A549 treated with Hydrocortisone at 1 μM for 4 hours (cell line): ENCODE measurements at places on chromosomes 7 and 10. TPM values are rescaled to one million over a fixed set of nuclear protein-coding genes. Genes with fewer than 3 reads are reported as not detected.

Gene CH25H
- total RNA-seq = 0.17 to 0.46 TPM (median 0.36 TPM) in 5 replicates

Gene NEUROG3
- total RNA-seq = not detected in 5 replicates

Gene MYOF
- total RNA-seq = 177 to 295 TPM (median 215 TPM) in 5 replicates

Gene LBX1
- total RNA-seq = not detected in 5 replicates

Gene HOXA5
- 4.1 to 5.9 TPM (median 4.2 TPM) in 5 replicates for total RNA-seq
